ENCODE measurements at places on chromosomes 11 and 22.
A peak's percentile ranks its signal among the peaks of the same experiment; 100 is the strongest.

GRCh38 chr11:86873573-86874083 lies 73.3 kb downstream of the PRSS23 start:
- no peak for DNase-seq

- no peak for DNase-seq
These were observed 245.7 kb downstream of the C11orf87 start for GRCh38 chr11:109667719-109668118.

DNA sequence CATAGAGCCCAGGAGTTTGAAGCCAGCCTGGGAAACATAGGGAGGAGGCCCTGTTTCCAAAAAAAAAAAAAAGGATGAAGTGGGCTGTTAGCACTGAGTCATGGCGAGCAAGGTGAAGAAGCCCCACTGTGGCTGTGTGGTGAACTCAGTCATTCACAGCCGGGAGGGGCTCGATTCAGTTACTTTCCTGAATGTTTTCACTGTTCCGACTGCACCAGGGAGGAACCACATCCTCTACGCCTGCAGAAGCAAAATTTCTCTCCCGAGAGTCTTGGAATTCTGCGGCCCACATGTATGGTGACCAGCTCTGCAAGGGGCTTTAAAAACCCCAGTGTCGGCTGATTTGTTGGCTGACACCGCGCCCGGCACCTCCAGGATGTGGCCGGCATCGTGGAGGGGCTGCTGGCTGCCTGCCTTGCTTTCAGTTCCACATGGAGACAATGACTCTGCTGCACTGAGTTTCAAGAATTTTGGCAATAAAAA lies 27.8 kb upstream of the GRAMD4 start:
- peak; percentile 80 for DNase-seq

- DNase-seq, result no peak
These were observed 2.0 kb downstream of the MOGAT2 start for GRCh38 chr11:75719340-75720239.

DNA sequence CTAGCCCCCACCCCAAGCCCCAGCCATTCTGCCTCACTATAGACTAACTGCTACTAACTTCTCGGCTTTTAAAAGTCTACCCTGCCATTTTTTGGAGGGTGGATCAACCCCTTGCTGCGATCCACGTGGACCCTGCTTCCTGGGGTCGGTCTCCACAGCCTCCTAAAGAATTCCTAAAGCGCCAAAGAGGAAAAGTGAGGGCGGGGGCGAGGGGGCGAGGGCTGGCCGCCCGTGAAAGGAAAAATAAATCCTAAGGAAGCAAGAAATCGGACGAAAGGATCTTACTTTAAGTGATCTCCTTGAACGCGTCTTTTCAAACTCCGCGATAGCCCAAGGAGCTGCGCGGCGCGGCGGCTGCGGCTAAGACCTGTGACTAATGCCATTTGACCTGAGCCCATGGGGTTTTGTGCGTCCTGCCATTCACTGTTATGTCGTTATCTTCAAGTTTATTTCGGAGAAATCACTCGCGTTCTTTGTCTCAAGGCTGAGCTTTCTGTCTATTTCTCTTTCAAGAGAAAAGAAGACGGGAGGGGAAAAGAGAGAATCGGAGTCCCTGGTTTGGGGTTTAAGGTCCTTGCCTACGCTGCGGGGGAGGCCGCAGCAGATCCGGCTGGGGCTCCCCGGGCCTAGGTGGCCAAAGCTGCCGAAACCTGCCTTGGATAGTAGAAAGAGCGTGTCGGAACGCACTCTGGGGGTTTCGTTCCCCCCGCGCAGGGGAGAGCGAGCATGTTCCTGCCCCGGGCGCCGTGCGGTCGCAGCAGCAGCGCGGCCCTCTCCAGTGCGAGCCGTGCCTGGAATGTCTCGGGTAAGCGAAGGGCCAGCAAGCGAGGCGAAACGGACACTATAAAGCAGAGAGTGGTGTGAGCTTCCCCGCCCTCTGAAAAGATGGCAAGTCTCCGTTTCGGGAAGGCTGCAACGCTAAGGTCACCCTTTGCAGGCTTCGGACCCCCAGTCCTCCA lies 2.8 kb upstream of the DBX1 start:
- DNase-seq, result peak; percentile 19

DNA sequence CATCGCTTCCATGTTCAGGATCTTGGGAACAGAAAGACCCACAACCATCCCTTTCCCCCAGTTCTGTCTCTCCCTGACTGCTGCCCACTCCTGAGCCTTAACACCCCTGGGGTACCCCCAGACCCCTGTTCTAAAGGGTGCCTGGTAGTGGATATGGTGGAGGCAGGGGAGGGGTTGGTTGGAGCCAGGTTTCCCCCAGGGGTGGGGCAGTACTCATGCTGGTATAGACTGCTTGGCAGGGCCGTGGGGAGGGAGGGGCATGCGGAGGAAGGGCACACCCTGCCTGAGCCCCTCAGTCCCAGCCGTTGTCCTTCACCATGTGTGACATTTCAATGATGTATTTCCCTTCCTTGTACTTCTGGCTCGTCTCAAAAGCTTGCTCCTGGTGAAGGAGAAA lies 4.0 kb downstream of the YPEL4 start:
- DNase-seq, result no peak

DNA sequence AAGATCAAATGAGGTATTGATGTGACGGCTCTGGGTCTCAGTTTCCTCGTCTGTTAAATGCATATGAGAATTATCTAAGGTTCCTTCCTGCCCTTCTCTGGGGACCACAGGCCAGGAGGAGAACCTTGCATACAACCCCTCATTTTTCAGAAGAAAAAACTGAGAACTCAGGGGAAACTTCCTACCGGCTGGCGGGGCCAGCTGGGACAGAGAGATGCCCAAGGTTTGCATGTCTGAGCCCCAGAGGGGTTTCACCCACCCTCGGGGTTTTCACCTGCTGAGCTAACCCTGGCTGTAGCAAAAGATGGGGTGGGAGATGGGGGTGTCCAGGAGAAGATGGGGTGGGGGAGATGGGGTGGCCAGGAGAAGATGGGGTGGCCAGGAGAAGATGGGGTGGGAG lies 4.3 kb downstream of the TNFRSF13C start:
- no peak for DNase-seq

GRCh38 chr11:72783144-72783905 lies 10.5 kb downstream of the STARD10 start:
- DNase-seq, result no peak

DNA sequence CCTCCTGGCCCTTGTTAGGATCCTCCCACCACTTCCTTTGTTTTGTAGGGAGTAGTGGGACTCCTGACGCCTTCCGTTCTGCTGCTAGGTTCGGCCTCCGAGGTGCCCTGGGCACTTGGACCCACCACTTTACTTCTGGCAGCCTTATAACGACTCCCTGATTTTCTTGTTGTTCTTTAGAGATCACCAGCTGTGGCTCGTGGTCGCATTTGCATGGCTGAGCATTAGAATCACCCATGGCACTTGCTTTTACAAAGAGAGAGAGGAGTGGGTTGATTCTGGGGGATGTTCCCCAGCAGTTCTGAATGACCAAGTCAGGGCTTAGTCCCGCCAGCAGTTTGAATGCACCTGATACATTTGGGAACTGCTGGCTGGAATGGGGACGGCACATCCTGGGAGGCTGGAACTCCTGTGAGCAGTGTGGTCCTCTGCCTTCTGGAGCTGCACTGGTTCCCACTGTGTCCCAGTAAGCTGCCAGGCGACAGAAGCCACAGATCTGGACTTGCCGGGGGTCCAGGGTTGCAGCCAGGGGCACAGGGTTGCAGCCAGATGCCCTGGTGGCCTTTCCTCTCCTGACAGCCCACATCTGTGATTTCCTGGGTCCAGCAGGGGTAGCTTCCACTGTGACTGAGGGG lies 4.1 kb downstream of the TUB start:
- no peak for DNase-seq

- peak; percentile 41 for DNase-seq
These were observed 14.6 kb upstream of the TEF start for GRCh38 chr22:41367039-41367679.

- no peak for DNase-seq
These were observed 60.0 kb downstream of the GLYATL1 start for GRCh38 chr11:58999291-58999680.

- DNase-seq, result no peak
These were observed 15.1 kb downstream of the CRELD2 start for GRCh38 chr22:49933236-49934159.

DNA sequence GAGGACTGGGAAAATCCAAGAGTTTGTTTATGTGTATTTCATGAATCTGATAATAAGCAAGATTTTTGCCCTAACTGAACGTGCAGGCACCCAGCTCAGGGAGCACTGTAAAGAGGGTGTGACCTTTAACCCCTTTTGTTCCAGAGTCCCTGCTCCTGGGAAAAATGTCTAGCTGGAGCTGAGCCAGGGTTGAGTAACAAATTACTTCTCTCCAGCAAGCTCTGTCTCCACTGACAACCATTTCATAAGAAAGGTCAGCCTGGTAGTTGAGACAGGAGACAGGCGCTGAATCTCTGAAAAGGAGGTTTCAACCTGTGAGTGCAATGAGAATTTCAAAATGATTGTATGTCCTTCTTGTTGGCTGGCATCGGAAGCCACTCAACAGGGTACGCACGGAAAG lies 156.4 kb upstream of the NARS2 start:
- DNase-seq, result no peak

DNA sequence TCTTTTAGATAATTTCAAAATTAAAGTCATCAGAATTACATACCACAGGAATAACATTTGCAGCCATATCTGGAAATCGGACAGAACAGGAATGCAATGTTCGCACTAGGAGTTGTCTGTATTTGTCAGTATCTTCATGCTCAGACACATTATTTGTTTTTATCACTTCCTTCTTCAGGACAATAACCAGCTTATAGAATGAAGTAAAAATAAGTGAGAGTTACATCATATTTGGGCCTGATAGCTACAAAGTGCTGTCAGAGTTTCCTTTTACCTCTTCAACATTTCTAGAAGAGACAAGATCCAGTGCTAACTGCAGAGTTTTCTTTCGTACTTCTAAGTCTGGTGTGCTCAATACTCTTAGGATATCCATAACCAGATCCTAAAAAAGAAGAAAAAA lies 18.9 kb downstream of the COPB1 start:
- DNase-seq, result no peak

DNA sequence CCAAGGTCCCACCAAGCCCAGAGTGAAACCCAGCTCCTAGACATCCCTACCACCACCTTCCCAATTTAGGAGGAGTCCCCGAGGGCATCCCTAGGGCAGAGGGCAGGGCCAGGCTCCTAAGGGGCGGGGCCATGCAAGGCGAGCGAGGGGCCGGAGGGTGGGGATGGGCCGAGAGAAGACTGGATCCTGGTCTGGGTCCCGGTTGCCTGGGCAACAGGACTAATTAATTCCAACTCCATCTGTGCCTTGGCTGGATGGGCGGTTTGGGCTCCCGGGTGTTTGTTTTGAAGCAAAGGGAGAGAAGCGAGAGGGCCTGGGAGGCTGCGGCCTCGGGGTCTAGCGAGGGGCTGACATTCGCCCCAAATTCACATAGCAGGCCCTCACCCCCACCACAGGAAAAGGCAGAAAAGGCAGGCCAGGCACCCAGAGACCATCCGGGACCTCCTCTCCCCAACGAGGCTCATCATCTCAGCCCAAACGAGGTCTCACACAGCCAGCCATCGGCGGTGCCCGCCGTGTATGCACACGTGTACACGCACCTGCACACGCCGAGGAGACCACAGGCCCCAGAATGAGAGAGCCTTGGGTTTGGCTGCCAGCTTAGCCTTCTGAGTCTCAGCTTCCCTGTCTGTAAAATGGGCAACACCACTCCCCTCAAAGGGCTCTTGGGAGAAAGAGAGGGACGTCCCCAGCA lies 23.9 kb downstream of the ELFN2 start:
- no peak for DNase-seq

GRCh38 chr22:49852898-49853894 lies at the start of gene ZBED4:
Gene ZBED4, plus strand, starts transcription at chr22:49853844. Its CDS starts 29,819 bp downstream, at chr22:49883663.
- peak; percentile 100 for DNase-seq

DNA sequence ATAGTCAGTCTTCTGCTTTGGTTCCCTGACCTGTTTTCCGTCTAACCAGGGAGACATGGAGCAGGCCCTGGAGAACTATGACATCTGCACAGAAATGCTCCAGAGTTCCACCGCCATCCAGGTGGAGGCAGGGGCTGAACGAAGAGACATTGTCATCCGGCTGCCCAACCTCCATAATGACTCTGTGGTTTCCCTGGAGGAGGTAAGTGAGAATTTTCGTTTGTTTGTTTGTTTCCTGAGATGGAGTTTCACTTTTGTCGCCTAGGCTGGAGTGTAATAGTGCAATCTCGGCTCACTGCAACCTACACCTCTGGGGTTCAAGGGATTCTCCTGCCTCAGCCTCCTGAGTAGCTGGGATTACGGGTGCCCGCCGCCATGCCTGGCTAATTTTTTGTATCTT lies 52.9 kb downstream of the CABIN1 start:
- DNase-seq, result no peak

- no peak for DNase-seq
These were observed 350.3 kb downstream of the SHANK2 start for GRCh38 chr11:70901951-70902521.

DNA sequence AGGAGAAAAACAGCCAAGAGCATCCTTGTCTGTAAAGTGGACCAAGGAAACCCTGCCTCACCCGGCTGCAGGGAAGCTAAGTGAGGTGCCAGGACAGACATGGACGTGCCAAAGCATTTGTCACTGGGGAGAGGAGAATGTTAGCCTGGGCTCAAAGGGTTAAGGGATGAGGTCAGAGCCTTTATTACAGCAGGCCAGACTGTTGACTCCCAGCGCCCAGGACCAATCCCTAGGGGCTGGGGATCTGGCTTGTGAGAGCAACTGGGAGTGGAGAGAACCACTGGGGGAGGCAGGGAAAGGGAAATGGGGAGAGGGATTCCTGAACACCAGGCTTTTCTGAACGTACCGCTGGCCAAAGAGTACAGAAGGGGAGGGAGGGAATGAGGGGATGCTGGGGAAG lies 2.6 kb downstream of the CHRM1 start:
- DNase-seq, result no peak

- no peak for DNase-seq
These were observed 20.0 kb downstream of the CD6 start for GRCh38 chr11:60991457-60991856.

DNA sequence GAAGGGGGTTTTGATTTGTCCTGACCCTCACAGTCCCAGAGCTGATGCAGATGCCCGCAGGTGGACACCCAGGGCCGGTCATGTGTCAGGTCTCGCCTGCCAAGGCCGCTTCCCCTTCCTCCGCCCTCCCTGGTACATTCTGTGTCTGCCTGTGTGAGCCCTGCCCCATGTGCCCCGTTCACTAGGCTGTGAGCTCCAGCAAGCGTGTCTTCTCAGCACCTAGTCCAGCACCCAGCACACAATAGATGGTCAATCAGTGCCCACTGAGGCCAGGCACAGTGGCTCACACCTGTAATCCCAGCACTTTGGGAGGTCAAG lies 29.9 kb upstream of the PPARA start:
- DNase-seq, result no peak

GRCh38 chr11:61160487-61161189 lies 588 bp downstream of the VPS37C start:
- DNase-seq, result no peak

GRCh38 chr22:48187356-48187755 lies 1424.9 kb downstream of the TBC1D22A start:
- DNase-seq, result no peak

DNA sequence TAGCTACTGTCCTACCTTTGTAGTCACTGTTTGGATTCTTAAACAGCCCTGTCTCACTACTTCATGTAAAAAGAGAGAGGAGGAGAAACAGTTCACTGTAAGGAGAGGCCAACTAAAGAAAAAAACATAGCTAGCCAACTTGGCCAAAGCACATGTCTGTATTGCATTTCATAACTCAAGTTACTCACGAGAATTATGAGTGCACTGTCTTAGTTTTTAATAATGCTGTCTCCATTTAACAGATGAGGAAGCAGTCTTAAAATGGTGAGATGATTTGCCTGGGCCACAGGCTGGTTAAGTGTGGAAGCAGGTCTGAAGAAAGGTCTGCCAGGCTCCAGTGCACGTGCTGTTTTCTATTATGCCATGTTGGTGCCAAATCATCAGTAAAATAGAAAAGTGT lies 104.5 kb downstream of the UVRAG start:
- no peak for DNase-seq

Measured in GM13977 (cell line).